Astrocyte of the cerebellum (primary cell): ENCODE measurements at places on chromosomes 3 and 15.

GRCh38 chr3:176041812-176042211 lies 1155.5 kb downstream of the TBL1XR1 start:
- DNase-seq, result peak; percentile 29

- DNase-seq, result no peak
Observed at GRCh38 chr3:168134931-168135330, 39.2 kb upstream of the GOLIM4 start.

- no peak for DNase-seq
Observed at GRCh38 chr3:39387411-39387975, 4.3 kb downstream of the SLC25A38 start.

DNA sequence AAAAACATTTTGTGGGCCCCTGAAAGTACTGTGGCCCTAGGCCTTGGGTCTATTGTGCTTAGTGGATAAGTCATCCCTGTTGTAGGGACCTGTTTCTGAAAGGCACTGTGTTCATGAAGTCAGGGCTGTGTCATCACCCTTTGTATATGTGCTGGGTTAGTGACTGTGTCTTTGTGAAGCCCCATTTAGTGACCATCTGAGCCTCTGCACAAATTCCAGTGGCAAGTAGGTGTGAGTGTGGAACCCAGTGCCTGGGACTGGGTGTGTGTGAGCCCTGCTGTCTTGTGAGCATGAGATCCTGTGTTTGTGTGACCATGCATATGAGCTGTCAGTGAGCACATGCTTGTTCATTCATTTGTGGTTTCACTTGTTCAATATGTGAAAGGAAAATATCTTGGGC lies 1.2 kb upstream of the HYAL1 start:
- DNase-seq, result no peak

DNA sequence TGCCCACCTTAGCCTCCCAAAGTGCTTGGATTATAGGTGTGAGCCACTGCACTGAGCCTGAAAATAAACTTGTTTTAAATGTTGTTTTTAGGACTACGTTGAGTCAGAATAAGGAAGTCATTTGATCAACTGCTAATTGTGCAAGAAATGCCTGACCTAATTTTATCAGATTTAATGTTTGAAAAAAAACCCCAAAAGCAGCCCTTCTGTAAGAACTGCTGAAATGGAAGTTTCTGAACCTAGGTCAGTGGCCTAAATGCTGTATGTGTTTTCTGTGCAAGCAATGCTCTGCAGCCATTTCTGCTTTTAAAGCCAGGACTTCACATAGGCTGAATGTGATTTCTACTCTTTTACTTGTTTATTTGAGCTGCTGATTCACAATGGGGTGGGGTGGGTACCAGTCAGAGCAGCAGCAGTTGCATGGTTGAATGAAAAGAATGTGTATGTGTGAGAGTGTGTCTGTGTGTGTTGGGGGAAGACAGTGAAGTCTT lies 6.6 kb downstream of the GPX1 start:
- DNase-seq, result no peak

- DNase-seq, result no peak
Observed at GRCh38 chr3:171862993-171863521, 19.9 kb downstream of the TMEM212 start.

DNA sequence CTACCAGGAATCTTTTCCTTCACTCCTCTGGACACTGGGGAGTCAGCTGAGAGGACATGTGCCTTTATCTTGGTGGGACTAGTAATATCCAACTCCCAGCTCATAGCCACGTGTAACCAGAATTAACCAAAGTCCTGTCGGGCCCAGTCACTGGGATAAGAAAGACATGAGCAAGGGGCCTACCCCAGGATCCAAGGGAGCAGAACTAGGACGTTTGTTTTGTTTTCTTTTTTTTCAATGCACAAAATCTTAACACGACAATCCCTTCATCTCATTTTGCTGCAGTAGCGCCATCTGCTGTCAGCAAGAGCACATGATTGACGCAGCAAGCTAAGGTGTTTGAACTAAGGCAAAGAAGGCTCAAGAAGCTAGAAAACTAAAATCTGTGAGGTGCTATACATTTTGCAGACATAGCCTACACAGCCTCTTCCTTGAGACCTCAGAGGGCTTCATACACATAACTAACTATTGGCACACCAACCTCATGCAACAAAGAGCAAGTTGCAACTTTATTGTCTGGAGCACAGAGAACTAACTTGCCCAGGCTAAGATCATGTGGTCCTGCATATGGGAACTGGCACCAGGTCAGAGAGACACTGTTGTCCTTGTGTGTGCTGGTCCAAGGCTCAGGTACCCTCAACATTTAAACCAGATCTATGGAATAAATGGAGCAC lies 43.6 kb downstream of the RLBP1 start:
- no peak for DNase-seq

GRCh38 chr15:99341786-99342185 lies 90.5 kb downstream of the LRRC28 start:
- no peak for DNase-seq

DNA sequence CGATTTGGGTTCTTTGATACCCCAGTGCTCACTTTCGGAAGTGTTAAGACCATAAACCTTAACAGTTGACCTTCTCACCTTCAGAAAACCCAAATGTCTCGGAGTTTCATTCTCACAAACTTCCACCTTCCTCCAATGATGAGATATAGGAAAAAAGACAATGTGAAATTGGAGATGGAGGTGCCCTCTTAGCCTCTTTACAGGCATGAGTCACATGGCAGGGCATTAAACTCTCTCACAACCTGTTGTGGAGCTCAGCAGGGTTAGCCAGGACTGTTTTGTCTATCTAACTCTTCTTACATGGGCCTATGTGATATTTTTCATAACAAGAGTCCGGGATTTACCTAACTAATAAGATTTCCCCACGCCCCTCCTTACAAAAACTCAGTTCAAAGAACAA lies 10.7 kb downstream of the AGTR1 start:
- no peak for DNase-seq

DNA sequence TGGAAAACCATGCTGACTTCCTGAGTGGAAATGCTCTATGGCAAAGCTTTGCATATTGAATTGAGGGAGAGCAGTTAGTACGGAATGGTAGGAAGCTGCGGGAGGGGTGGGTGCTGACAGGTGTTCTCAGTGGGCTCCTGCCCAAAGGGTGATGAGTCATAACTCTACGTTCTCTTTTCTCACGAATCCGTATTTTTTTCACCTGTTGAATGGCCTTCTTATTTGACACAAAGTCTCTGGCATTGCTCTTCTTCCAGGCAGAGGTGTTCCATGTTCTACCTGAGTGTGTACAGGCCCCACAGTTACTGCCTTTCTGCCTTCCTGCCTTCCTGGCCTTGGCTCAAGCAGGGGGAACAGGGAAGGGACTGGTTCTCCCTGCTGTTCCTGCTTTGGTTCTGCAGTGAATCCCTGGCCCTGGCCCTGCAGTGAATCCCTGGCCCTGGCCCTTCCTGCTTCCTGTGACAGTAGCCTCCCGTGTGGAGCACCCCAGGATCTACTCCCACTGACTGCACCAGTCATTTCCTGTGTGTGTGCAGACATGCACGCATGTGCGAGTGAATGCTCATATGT lies 31.9 kb downstream of the TRAK1 start:
- DNase-seq, result no peak
